H54 (cell line): ENCODE measurements at places on chromosomes 6 and 20.

DNA sequence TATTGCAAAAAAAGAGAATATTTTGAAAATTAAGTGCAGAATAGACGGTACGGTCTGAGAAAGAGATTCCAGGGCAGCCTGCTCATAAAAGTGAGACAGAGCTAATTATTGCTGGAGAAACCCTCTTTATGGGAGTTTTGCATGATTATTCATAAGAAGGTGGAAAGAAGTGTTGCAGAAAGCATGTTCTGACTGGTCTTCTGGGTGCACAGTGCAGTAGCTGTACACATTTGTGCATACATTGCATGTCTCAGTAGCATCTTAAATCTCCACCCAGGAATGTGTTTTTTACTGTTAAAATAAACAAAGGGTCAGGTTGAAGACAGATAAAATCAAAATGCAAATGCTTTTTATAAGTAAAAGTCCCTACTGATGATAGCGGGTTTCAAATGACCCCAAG lies 1813.6 kb upstream of the DEFB115 start:
- DNase-seq: no peak

GRCh38 chr6:43698584-43699349 lies 11.2 kb upstream of the MRPS18A start:
- peak; percentile 47 for DNase-seq

DNA sequence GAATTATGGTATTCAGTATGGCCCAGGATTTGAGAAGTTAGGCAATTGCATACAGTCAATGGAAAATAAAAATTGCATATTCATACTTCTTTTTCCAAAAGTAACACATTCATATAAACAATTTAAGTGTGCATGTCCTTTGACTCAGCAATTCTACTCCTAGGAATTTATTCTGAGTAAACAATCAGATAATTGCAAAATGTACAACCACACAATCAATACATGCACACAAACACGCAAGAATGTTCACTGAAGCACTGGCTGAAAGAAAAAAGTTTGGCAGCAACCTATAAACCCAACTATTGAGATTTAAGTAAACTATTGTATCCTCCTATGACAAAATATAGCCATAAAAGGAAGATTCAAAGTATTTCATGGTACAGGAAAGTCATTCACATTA lies 1.6 kb downstream of the CYP39A1 start:
- DNase-seq: no peak

- no peak for DNase-seq
These were observed 10.1 kb downstream of the CSNK2A1 start for GRCh38 chr20:533526-533925.

DNA sequence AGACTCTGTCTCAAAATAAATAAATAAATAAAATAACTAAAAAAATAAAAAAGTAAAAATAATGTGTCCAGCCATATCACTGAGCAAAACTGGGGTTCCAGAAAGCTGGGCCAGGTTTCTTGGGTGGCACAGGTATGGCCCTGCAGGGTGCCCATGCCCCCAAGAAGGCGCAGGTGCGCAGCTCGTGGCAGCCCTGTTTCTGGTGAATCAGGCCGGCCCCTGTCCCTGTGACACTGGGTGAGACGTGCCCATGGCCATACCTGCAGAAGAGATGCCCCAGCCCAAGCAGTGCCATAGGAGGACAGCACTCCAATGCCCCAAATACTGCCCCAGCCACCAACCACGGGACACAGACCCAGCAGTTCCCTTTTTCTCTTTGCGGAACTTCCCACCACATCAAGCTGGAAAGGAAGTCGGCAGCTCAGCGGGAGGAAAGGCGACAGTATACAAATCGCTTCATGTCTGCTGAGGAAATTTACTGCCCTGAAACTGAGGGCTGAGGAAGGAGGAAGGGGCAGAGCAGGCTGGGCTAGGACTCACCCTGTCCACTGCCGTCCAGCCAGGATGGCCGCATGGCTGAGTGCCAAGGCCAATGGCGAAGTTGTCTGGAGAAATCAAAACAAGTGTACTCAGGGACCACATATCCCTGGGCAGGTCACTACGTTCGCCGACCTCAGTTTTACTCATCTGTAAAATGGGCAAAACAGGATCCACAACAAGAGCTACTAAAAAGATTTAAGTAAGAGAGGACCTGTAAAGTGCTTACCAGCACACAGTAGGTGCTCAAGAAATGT lies 55.4 kb downstream of the PREX1 start:
- no peak for DNase-seq

GRCh38 chr6:114001354-114001753 lies 30.4 kb upstream of the HDAC2 start:
- no peak for DNase-seq

- DNase-seq: no peak
These were observed 39.2 kb upstream of the CENPW start for GRCh38 chr6:126300735-126301134.

GRCh38 chr6:26521600-26522391 lies 16.4 kb upstream of the HMGN4 start:
- DNase-seq: no peak

DNA sequence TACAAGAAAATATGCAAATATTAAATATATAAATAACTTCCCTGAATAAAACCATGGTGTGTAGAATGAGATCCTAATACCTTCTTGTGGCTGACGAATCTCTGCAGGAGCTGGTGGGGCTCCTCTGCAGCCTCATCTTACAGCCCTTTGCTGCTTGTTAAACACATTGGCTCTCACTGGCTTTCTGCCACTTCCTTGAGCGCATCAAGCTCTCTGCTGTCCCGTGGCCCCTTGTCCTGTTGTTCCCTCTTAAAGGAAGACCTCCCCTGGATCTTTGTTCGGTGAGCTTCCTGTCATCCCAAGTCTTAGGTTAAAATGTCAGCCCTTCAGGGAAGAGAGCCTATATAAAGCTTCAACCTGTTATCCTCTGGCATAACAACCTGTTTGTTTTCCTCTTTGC lies 519.6 kb downstream of the DOK5 start:
- DNase-seq: no peak
